Inflammatory macrophage treated with lipopolysaccharide for 4 hours (primary cell): ENCODE measurements at places on chromosomes 7 and 10.

DNA sequence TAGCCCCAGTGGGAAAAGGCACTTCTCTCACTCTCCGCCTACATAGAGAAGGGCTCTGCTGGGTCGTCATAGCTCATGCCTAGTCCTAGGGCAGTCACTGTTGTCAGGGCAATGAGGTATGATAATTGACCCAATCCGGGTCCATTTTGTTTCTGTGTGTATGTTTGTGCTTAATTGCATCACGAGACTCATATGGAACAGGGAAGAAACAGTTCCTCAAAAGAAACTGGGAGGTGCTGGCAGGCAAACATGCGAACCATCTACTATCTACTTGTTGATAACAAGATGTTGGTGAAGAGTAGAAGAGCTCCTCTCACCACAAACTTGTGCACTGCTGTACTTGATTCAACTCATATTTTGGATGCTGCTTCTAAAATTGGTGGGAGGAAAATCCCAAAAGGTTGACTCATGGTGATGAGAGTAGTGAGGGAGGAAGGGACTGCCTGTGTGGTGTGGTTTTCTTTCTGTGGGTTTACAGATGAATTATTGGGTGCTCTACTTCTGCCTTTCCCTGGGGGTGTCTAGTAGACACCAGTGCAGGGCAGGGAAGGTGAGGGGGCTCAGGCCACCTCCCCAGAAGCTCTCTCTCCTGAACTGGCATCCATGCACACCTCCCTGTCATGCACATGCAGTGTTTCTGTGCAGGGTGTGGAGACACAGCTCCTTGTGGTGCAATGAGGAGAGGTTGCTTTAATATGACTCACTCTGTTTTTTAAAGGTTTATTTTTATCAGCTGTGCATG, 29.4 kb downstream of the LSMEM1 start:
- DNase-seq: peak; percentile 89

- no peak for DNase-seq
Measured at GRCh38 chr10:30456266-30456665, 22.3 kb downstream of the MAP3K8 start.

DNA sequence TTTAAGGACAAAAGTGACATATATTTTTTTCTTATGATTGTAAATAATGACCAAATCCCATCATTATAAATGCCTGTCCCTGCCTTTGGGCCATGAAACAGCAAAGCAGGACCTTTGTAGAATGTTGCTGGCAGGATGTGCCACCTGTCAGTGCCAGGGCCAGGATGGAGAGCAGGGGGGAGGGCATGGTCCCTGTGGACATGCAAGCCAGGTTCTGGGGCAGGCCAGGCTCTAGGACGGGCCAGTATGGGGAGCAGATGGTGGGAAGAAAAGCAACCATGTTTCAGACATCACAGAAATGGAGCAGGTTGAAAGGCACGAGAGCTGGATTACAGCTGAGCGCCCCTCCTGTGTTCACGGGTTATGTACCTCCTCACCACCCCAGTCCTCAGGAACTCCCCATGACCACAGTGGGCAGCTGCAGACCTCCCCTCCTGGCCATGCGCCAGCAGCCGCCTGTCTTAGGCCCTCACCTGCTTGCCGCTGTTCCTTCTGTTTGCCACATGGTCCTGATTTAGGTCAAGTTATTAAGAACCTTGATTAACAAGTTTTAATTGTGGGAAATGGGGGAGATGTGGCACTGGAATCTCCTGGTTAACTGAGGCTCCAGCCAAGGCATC, 210.4 kb downstream of the PAXIP1 start:
- DNase-seq: no peak

DNA sequence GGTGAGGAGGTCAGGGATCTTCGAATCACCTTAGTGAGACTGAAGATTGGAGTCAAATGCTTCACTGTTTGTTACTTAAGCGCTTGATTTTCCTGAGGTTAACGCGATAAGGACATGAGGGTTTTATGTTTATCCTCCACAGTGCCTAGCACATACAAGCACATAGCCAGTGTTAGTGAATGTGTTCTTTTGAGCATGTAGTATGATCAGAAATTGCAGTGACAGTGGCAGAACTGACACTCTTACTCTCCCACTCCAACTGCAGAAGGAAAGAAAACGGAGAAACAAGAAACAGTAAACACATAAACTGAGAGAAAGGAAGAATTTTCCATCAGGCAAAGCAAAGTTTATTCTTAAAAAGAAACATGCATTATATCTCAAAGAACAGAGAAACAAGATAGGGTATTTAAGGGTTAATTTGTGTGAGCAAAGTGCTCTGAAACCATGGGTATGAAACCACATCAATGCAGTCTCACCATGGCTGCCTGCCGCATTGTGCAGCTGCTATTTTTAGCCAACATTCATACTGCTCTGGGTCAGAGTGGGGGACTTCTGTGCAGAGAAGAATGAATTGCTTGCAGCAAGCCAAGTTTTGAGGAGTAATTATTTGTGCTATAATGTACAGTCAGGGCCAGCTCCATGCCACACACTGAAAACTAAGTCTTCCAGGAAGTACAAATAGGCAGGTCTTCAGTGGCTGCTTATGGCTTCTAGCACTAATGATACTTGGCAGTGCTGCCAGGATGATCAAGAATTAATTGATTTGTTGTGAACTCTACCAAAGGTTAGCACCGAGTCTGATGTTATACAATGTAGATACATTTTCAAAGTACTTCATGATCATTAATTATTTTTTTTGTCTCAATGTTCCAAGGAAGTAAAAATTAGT, 152.0 kb downstream of the MACC1 start:
- DNase-seq: no peak

- DNase-seq: peak; percentile 58
Measured at GRCh38 chr7:41735206-41735605, 32.3 kb upstream of the INHBA start.

- DNase-seq: no peak
Measured at GRCh38 chr7:124747072-124747471, 18.5 kb downstream of the GPR37 start.

DNA sequence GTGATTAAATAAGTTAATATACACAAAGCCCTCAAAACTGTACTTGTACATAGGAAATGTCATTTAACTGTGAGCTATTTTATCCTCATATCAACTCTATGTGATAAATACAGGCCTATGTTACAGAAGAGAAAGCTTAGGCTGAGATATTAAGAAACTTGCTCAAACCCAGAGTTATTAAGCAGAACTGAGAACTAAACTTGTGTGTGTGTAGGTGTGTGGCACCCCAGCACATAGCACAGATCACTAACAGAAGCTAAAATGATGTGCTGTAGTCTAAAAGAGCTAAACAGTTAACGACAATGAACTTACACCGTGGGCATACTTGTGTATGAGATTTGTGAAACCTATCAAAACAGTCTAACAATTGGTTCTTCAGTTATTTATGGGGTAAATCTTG, 34.5 kb downstream of the MTPN start:
- peak; percentile 33 for DNase-seq

- DNase-seq: no peak
Measured at GRCh38 chr7:136150311-136150710, 173.2 kb upstream of the MTPN start.

- no peak for DNase-seq
Measured at GRCh38 chr10:117938104-117938503, 108.6 kb downstream of the RAB11FIP2 start.

DNA sequence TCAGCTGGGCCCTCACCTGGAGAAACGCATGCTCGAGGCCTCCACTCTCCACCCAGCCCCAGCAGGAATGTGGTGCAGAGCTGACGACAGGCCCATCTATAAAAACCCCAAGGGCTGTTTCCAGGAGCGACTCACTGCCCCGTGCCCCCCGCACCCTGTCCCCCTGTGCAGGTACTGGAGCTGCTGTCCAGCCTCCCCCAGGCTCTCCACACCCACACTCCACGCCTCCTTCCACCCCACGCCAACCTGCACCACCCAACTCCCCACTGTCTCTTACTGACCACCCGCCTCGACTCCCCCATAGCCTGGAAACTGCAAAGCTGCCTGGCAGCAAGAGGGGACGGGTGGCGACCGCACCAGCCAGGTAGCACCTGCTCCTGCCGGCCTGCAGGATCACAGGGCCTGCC, 43.3 kb downstream of the DIP2C start:
- DNase-seq: no peak

- DNase-seq: no peak
Measured at GRCh38 chr7:71497256-71497946, 365.5 kb downstream of the GALNT17 start.

DNA sequence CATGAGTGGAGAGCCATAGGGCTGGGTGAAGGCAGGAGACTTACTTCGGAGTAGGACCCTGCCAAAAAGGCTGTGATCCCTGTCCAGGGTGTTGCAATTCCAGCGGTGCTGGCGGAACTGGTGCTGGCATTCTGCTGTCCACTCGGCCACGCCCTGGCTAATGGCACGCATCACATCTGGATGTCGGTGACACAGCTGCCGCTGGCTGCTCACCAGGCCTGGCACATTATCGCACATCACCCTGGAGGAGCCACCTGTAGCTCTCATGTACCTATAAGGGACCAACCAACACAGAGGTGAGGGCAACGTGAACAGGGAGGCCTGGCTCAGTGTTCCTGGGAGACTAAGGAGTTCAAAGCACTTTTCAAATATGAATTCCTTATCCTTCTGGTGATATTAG, 2.3 kb downstream of the WNT2 start:
- no peak for DNase-seq

- DNase-seq: no peak
Measured at GRCh38 chr7:132560105-132560504, 16.2 kb downstream of the PLXNA4 start.

DNA sequence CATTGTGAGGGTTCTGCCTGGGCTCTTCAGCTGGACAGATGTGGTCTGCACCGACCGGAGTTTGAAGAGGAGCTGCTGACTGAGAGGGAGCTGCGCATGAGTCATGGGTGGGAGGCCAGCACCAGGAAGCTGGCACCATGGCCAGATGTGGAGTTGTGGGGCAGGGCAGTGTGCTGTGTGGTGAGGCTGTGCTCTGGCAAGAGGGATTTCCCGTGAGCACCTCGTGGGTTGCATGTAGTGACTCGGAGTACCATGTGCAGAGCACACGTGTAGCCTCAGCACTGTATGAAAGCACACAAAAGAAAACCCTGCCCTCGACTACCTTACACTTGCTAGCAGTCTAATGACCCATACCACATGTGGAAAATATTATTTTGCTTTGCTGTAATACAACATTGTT, 103.4 kb downstream of the WNT2 start:
- no peak for DNase-seq

- peak; percentile 38 for DNase-seq
Measured at GRCh38 chr7:32479574-32480200, 10.5 kb downstream of the LSM5 start.

- DNase-seq: no peak
Measured at GRCh38 chr7:142528608-142529408, 220.5 kb upstream of the PRSS1 start.

DNA sequence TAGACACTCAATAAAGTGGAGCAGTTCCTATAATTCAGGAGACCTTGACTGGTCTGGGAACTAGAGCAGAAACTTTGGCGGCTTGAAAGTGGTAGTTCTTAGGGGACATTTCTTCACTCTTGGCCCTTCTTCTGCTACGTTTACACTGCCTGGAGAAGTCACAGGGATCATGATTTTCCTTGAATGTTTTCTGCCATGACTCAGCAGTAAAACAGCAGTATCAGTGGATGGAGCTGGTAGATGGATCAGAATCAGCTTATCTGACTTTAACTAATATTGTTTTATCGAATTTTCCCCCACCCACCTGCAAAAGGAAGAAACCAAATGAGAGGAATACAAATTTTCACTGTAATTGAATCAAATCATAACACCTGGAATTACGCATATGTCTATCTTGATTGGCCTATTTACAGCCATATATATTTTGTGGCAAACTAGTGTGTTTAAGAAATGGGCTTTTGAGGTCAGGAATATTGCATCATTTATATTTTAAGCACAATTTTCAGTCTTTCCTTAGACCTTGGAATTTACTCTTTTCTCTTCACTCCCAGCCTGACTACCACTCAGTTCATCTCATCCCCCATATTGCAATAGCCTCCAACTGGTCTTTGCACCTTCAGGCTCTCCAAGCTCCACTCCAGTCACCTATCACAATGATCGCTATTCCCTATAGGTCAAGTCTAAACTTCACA, 14.9 kb upstream of the DLX5 start:
- DNase-seq: no peak

DNA sequence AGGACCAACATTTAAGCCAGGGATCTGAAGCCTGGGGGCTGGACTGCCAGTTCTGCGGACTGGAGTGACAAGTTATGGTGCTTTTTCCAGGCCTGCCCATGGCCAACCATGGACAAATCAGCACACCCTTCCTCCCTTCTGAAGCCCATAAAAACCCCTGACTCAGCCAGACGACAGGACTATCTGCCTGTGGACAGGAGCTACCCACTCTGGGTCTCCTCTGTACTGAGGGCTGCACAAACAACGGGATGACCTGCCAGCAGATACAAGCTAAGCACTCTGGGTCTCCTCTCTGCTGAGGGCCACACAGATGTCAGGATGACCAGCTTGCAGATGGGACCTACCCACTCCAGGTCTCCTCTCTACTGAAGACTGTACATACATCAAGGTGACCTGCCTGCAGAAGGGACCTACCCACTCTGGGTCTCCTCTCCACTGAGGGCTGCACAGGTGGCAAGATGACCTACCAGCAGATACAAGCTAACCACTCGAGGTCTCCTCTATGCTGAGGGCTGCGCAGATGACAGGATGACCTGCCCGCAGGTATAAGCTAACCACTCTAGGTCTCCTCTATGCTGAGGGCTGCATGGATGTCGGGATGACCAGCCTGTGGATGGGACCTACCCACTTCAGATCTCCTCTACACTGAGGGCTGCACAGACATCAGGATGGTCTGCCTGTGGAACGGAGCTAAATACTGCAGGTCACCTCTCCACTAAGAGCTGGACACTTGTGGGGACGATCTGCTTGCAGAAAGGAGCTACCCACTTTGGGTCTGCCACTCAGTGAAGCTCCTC, 110.1 kb upstream of the GPR22 start:
- DNase-seq: no peak

- DNase-seq: peak; percentile 28
Measured at GRCh38 chr10:62250594-62251198, 17.9 kb downstream of the RTKN2 start.

DNA sequence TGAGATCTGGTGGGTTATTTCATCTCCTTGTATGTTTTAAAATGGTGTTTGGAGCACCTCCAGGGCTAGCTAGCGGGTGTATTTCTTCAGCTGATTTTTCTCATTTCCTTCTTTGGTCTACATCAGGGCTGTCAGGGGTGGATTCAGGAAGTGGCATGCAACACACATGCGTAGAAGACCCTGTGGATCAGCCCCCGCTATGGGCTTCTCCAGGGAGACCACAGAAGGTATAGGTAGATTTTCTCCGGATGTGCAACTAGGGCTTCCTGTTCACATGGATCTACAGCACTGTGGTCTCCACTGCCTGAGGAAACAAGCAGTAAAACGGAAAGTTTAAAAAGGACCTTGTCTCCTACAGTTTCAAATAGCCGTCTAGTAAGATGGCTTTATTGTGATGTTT, 10.4 kb downstream of the NUB1 start:
- peak; percentile 75 for DNase-seq

GRCh38 chr10:80500572-80501380, 36.9 kb upstream of the SH2D4B start:
- DNase-seq: no peak

DNA sequence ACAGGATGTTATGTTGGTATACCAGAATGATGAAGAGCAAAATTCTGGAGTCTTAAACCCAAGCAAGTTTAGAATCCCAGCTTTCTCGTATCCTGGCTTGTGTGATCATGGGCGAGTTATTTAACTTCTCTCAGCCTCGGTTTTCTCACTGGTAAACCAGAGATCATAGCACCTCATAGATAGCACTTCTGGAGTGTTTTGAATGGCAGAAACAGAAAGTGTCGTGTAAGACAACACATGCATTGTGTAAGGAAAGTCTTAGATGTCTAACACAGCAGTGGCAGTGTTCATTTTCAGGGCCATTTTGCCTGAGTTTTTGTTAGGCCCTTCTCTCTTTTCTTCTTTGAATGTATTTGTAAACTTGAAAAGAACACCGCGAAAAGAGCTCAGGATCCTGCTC, 465.1 kb downstream of the AUTS2 start:
- no peak for DNase-seq
